ENCODE measurements at places on chromosomes 1 and 21.

- no peak for DNase-seq
These were observed 44.5 kb upstream of the EDN2 start for GRCh38 chr1:41528726-41529605.

DNA sequence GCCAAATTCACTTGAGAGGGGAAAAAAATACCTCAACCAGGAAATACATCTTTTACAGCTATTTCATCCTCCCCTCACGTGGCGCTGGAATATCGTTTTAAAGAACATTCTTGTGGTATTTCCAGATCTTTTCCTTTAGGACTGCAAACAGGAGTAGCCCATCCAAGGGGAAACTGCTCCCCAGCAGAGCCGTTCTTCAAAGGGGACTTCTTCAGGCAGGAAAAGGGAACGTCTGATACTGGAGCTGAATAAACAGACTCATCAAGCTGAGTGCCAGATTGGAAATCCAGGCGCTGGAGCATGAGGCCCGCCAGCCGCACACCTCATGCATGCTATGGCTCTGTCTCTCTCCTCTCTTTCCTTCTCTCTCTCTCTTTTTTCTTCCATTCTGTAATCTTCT is 34.0 kb upstream of the PROX1 start:
- no peak for DNase-seq

DNA sequence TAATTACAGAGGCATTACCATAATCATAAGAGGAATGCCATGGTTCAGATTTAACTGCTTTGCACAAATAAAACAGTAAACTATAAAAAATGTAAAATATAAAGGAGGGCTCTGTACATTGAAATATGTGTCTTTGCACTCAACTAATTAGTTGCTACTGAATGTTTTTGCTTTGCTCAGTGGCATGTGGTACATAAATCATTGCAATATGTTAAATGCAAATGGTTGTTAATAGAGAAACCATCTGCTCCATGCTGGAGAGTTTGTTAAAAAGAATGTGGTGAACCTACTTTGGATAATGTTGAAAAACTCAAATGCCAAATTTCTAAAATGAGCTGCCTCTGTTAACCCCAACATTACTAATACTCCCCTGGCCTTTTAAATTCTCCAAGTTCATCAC is 201.5 kb downstream of the NTNG1 start:
- no peak for DNase-seq

- no peak for DNase-seq
These were observed 3.0 kb downstream of the CTSS start for GRCh38 chr1:150762552-150762951.

DNA sequence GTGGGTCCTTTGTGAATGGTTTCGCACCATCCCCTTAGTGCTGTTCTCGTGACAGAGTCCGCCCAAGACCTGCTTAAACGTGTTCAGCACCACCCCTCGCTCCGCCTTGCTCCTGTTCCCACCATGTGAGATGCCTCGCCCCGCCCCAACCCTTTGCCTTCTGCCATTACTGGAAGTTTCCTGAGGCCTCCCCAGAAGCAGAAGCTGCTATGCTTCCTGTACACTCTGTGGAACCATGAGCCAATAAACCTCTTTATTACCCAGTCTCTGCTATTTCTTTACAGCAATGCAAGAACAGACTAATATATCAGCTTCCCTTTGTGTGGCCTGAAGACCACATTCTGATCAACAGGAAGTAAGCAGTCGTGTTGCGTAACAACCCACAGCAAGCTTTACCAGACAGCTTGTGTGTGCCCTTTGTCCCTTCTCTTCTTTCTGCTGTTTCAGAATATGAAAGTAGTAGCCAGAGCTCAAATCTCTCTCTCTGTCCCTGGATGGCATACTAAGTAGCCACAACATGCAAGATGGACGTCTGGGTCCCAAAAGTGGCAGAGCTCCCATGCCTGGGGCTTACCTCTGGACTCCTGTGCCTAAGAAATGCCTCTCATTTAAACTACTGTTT is 14.1 kb downstream of the HENMT1 start:
- DNase-seq: peak; percentile 15

- no peak for DNase-seq
These were observed 105.4 kb upstream of the FAM78B start for GRCh38 chr1:166272155-166272554.

- no peak for DNase-seq
These were observed 112.0 kb downstream of the BARHL2 start for GRCh38 chr1:90605070-90605469.

DNA sequence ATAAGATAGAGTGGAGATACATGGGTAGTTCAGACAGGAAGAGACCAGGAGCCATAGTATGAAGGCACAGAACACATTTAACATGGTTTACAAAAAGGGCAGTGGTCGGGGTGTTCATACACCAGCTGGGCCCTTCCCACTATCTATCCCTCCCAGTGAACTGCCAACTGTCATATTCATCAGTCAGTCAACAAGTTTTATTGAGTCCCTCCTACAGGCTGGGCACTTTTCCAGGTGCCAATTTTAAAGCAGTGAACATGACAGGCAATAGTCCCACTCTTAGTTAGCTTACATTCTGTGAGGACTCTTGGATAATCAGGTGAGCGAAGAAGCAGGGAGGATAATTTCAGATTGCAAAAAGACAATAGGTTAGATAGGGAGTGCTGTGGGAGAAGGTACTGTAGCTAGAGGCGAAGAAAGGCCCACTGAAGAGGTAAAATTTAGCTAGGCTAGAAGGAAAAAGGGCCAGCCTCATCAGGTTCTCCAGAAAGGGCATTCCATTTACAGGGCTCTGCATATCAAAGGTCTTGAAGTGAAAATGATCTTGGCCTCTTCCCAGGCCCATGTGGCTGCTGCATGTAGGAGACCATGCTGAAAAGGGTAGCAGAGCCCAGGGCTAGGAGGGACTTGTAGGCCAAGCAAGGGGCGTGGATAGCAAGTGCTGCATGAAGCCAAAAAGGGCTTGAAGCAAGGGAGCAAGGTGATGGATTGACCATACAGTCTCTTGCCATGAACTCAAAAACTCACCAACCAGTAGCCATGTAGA is 274.7 kb upstream of the SNX7 start:
- no peak for DNase-seq

DNA sequence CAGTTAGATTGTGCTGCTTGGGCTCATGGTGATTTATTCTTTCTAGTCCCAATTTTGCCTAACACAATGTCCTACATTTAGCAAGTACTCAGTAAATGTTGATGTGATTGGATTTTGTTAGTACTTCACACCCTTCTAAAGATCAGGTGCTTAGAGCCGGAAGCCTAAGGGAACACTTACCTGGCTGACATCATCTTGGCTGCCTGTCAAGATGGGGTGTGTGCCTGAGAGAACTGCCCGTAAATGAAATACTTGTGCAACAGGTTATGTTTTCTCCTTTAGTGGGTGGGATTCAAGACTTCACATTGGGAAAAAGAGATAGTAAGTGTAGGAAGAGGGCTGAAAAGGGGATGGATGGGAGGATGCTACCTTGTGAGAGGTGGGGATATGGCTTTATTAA is 75.5 kb upstream of the MACF1 start:
- no peak for DNase-seq

DNA sequence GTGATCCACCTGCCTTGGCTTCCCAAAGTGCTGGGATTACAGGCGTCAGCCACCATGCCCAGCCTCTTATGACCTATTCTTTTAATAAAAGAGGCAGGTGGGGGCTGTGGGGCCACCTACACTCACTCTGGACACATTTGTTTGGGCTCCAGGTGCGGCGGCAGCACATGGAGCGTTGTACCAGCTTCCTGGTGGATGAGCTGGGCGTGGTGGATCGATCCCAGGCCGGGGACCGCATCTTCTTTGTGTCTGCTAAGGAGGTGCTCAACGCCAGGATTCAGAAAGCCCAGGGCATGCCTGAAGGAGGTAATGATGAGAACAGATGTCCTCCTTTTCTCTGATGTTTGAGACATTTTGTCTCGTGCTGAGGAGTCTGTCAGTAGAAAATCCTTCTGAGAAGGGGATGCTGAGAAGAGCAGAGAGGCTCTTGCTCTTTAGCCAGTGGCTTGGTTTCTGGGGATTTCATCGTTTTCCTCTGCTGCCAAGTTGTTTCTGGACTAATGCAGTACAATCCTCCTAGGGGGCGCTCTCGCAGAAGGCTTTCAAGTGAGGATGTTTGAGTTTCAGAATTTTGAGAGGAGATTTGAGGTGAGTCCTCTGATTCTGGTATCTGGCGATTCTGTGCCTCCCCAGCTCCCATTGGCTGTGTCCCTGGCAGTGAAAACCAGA is 17.9 kb upstream of the MIIP start:
- no peak for DNase-seq

DNA sequence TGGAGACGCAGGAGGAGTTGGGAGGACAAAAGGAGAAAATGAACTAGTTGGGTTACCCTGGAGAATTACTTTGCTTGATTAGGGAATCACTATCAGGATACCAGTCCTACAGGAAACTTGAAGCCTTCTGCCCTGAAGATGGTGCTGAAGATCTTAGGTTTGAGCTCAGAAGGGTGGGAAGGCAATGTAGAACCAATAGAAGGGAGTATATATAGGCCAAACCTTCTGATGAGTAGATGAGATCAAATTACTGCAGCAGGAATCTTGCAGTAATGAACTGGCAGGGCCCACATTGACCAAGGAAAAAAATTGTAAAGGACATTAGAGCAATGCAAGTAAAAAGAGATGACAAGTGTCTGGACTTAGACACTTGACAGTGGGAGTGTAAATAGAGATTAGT is 116.3 kb upstream of the CACYBP start:
- no peak for DNase-seq

- DNase-seq: no peak
These were observed 56.7 kb upstream of the NTPCR start for GRCh38 chr1:232893481-232894313.

DNA sequence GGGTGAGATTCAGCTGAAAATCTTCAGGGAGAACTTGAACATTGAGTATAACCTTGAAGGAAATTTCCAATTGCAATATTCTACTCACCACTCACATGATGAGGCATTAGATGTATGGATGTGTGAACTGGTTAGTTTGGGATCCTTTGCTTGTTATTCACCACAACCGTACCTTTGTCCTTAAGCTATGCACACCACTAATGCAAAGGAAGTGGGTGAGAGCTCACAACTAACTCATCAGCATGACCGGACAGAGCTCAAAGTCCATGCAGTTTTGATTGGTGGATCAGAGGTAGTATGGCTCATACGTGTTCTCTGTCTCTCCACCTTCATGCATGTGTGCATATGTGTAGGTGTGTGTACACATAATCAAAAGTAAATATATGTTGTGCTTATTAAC is 43.5 kb upstream of the MROH9 start:
- no peak for DNase-seq

GRCh38 chr1:9128166-9128519 is 759 bp downstream of the GPR157 start:
- no peak for DNase-seq

DNA sequence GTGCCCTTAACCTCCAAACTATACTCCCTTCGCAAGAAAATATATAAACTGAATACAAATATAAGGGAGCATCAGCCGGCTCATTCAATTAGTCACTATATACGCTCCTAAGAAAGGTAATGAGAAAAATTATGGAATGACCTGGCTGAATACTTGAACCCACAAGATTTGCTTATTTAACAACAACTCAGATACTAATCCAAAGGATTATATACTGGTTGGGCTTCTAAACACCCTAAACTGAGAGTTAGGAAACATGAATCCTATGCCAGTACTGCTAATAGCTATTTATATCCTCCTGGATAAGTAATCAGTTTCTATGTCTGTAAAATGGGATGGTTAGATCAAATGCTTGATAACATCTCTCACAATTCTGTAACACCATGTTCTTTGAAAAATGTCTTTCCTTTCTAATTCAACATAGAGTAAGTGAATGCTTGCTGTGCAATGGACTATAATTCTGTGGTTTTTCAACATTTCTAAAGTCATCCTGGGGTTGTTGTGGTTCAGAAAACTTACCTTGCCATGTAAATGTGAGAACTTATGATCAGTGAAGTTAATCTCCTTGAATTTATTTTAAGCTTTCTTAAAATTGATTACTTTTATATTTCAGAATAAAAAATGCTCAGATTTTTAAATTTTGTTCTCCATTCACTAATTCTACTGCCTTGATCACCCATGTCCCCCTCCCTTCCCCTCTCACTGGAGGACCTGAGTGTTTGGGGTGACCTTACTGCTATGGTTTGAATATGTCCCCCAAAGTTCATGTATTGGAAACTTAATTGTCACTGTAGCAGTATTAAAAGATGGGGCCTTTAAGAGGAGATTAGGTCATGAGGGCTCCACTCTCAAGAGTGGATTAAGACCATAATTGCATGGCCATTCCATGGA is 14.5 kb downstream of the DUSP10 start:
- no peak for DNase-seq

DNA sequence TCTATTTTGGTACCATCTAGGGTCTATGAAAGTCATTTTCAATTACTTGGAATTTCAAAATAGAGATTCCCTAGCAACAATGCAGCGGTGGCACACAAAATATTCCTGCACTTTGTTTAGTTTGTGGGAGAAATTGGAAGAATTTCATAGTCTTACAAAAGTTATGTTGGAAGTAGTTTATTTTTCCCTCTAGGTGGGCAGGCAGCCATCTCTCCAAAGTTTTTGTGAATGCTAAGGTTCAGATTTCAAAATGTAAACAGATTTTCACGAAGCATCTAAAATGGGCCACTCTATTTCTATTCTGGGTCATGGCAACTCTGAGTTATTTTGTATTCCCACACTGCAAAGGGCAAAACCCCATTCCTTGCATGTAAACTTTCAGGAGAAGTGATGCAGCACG is 8.0 kb downstream of the SMCP start:
- no peak for DNase-seq

- peak; percentile 26 for DNase-seq
These were observed 701 bp upstream of the MUTYH start for GRCh38 chr1:45340816-45341466.

- DNase-seq: no peak
These were observed 61.1 kb downstream of the OPTC start for GRCh38 chr1:203555076-203555475.

- DNase-seq: no peak
These were observed 24.6 kb downstream of the RPS6KA1 start for GRCh38 chr1:26553942-26554682.

- peak; percentile 96 for DNase-seq
These were observed at the start of gene RCAN3 for GRCh38 chr1:24502709-24503058. TSS of gene RCAN3 (plus strand) at chr1:24502836. CDS start at chr1:24514373, 11,537 bp downstream.

DNA sequence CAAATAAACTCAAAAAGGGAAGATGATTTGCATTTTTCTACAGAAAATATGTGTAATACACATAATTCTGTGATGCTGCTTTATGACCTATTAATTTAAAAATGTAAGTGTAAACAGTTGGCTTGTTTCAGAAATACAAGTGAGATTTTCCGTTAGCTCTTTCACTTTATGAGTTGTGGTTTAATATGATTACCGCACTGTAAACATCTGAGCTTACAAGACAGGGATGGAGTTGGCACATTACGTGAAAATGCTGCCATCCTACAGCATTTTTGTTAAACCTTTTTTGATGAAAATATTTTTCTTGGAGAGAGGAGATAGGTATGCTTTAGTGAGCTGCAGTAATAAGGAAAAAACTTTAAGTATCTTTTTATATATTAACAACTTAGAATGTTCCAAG is 426.8 kb upstream of the ADAMTS5 start:
- no peak for DNase-seq

- DNase-seq: no peak
These were observed 17.0 kb downstream of the RBP7 start for GRCh38 chr1:10014016-10014415.

Data from germinal center (tissue), 1 donor.